ENCODE measurements at places on chromosomes 6 and 20.
A peak's percentile ranks its signal among the peaks of the same experiment; 100 is the strongest.

DNA sequence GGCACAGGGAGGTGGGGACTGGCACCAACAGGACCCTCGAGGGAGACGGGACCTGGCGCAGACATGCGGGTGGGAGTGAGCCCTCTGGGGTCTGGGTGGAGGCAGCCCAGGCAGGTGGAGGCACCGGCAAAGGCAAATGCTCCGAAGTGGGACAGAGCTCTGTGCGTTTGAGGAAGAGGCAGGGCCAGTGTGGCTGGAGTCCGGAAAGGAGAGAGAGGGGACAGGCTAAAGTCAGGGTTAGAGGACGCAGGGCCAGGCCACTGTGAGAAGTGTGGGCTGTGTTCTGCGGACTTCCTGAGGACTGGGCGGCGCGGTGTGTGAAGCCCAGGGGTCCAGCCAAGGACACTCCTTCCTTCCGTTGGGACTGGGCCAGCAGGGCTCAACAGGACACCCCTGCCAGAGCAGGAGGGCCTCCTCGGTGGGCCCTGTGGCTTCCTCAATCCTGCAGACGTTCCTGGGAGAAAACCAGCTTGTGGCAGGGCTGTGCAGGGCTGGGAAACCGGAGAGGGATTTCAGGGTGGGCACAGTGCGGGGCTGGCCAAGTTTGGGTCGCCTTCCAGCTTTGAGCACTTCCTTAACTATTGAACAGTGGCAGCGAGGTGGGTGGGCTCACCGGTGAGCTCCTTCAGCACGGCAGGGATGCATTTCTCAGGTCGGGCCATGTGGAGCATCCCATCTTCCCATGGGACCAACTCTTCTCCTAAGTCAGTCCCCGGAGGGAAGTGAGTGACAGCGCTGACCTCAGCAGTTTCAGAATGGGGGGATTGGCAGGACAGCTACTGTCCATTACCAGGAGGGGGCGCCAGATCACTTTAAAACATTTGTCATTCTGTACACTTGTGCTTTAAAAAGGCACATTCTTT lies 22.5 kb downstream of the MOCS3 start:
- peak; percentile 64 for DNase-seq

- DNase-seq: no peak
Observed at GRCh38 chr6:100664274-100665040, 199.7 kb upstream of the SIM1 start.

DNA sequence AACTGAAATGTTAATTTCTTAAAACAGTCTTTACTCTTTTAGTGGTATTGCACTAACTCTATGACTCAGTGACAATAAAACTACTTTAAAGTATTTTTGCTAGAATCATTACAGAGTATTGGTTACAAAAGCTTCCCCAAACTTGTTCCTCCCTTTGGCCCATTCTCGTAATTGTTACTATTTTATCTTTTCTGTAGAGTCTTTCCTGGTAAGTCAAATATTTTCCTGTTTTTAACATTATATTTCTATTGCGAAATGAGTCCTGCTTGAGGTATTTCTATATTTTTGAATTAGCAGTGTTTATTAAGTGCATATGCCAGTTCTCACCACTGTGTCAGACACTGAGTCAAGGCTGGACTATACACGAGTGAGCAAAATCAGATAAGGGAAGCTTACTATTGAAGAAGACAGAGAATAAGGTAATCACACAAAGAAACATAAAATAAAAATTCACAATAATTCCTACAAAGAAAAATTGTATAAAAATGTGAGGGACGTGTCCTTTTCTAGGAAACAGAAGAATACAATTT lies 970.5 kb downstream of the EYS start:
- no peak for DNase-seq

- no peak for DNase-seq
Observed at GRCh38 chr20:45067558-45067957, 33.4 kb downstream of the KCNS1 start.

GRCh38 chr20:51586005-51586440 lies 43.5 kb upstream of the NFATC2 start:
- DNase-seq: no peak

DNA sequence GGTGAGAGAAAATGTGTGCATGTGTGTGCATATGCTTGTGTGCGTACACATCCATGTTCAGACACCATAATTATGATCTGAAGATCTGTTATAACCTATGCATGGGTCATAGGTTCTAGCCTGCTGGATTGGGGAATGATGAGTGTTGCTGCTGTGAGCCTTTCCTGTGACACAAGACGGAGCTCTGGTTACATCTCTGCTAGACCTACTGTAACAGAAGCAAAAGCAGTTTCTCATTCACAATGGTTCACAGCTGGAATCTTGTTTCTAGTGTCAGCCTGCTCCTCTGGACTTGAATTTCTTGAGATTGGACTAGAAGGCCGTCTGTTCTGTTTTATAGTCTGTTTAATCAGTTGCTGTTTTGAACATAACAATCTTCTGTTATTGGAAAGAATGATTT lies 40.1 kb downstream of the DEFB114 start:
- DNase-seq: no peak

DNA sequence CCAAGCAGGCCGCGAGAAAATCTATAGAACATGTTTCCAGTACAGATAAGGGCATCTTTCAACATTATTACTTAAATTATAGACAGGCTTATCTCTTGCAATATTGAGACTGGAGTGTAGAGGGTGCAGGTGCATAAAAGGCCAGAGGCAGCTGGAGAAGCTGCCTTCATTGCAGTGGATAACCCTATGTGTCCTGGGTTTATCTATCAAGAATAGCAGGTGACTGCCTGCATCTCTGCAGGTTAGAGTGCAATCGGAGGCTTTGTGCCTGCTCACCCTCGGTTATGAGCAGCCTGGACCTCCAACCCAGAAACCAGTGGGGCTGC lies 28.7 kb upstream of the ECI2 start:
- DNase-seq: no peak

- no peak for DNase-seq
Observed at GRCh38 chr20:44649126-44649525, 2.4 kb downstream of the ADA start.

All from GM12891 (cell line).